ENCODE measurements at places on chromosomes 2 and 18.

- no peak for DNase-seq
These were observed 147.4 kb downstream of the MEIS1 start for GRCh38 chr2:66582104-66582986.

DNA sequence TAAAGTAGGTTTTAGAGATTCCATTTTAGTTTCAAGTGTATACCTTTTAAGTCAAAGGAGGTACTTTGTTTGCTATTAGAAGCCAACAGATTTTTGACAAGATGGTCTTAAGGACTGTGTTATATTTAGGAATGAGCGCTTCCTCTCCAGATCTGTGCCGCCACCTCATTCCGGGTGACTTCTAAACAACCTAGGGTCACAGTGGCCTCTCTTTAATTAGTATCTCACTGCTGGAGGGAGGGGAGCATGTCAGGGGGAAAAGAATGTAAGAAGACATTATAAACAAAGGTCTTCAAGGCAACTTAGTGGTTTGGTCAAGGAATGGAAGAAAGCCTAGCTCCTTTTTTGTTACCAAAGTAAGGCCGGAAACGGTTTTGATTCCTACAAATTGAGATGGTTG lies 67.0 kb downstream of the RBMS1 start:
- no peak for DNase-seq

DNA sequence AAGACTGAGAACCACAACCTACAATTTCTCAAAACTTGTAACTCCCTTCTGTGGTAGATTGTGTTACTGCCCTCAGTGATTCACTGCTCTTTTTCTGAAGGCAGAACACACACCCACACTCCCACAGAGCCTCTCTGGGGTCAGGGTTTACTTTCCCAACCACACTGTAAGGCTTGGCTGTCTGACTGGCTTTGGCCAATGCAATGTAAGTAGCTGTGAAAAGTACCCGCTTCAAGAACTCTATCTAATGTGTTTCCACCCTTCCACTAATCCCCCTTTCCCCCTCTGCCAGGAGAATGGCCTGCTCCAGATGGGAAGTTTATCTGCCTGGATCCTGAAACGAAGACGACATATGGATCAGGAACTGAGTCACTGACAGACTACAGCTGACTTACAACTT lies 222.7 kb downstream of the CDH2 start:
- no peak for DNase-seq

DNA sequence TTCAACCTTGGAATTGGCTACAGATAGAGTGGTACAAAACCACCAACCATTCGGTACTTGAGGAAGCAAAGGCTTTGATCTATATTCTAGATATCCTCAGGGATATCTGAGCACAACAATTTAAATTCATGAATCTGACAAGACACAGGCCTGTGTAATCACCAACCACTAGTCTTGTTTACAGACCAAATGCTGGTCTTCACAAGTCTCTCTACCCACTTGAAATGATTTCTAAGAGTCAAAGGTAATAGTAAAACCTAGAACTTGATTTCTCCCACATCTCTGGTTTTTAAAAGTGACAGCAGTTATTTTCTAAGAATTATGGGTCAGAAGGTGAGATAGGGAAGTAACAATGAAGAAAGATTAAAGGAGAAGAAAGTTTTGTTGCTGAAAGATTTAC lies 613.7 kb upstream of the ACVR2A start:
- no peak for DNase-seq

DNA sequence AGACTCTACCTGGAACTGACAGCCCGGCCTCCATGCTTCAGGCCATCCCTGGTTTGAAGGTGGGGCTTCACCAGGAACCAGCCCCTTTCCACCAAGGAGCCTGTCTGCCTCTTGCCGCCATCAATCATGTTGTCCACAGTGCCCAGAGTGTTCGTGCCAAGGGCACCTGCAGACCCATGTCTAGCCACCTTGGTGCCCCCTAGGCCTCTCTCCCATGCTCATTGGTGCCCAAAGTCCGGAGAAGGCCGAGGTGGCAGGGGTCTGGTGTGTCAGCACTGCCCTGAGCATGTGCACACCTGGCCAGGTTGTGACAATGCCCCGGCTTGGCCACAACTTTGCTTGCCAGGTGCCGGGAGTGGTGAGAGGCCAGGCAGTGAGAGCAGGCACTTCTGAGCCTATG lies 114.8 kb downstream of the COPS8 start:
- no peak for DNase-seq

DNA sequence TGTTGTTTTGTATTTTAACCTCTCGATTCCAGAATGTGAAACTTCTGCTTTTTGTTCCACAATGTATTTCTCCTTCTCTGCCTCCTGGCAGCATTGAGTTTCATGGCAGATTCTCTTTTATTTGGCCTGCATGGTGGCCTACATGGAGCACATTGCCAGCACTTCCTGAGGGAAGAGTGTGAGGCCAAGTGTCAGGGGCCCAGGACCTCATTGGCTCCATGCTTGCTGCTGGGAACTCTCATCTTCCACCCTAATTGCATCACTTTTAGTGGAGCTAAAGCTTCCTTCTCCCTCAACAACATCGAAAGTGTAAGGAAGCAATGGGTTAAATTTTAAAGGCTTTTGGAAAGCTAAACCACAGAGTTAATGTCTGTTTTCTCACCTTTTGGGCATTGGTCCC lies 9.5 kb downstream of the TRIB2 start:
- DNase-seq, result no peak

DNA sequence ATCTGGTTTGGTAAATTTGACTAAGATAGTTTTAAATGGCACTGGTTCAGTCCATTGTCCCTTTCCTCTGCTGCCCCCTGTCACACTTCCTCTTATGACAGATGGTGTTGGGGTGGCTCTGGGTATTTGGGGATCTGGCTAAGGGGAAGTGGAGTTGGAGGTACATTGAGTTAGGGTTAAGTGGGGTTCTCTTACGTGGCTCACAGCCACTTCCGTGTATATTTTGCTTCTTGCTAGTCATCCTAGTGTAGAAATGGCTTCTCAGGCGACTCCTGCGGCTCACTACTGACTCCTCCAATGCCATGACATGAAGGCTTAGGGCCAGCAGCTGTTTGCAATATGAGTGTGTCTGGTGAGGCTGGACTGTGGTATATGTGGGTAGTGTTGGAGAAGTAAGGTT lies 187.0 kb downstream of the HAUS1 start:
- DNase-seq, result no peak

- no peak for DNase-seq
These were observed 70.7 kb downstream of the EPG5 start for GRCh38 chr18:45896452-45896851.

- DNase-seq, result no peak
These were observed 11.9 kb upstream of the MFSD6 start for GRCh38 chr2:190396271-190396670.

DNA sequence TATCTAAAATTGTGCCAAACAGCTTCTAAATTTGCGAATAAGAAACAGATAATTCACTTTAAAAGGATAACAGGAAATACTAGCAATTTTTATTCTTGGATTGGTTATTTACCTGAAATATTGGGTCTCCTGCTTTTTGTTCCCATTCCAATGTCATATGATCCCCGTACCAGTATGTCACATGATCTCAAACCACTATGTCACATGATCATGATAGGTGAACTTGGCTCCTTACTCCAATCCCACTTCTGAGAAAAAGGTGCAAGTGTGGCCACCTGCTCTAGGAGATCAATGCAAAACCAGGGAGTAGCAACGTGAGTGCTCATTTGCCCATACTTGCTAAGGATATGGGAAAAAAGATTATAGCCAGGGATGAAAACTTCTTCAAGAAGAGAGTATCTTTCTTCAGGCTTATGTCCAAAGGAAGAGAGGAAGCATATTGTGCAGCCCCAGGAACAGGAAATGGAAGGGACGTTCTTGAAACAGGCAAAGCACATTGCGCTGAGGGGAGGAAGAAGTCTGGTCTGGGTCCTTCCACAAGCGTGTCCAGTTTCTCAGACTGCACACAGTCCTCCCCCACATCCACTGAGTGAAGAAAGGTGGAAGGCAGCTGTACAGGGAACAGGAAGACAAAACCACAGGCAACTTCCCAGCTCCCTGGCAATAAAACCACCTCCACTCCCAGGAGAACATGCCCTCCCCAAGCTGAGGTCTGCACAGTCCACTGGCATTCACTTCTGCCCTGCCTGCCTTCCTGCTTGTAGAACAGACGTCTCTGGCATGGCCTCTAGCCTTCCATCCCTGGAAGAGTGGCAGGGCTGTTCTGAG lies at the start of gene LYG2:
Gene LYG2, minus strand, starts transcription at position 176 of the 828 bp plus-strand sequence. CDS start 1,406 bp downstream, outside the sequence.
- no peak for DNase-seq

DNA sequence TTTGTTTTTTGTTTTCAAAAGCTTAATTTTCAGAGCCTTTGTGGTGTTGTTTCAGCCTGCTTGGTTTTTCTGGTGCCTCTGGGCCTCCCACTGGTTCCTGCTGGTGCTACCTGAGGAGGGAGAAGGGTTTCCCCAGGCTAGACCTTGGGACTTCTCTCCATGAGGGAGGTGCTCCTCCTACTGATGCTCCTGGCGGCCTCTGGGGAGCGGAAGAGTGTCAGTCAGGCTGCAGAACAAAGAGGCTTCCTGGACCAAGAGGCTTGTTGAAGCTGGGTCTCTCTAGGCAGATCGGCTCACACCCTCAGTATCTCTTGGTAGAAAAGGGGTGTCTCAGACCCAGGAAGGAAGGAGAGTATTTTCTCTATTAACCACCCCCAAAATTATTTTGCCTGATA lies 32.2 kb downstream of the RFX8 start:
- DNase-seq, result no peak

GRCh38 chr2:86033751-86034692 lies 71.7 kb downstream of the POLR1A start:
- no peak for DNase-seq

GRCh38 chr18:12891561-12891960 lies 7.5 kb upstream of the PTPN2 start:
- DNase-seq, result no peak

- no peak for DNase-seq
These were observed 149.2 kb upstream of the REG3G start for GRCh38 chr2:78876316-78876688.

- DNase-seq, result no peak
These were observed 137.2 kb upstream of the GPC1 start for GRCh38 chr2:240298117-240298790.

DNA sequence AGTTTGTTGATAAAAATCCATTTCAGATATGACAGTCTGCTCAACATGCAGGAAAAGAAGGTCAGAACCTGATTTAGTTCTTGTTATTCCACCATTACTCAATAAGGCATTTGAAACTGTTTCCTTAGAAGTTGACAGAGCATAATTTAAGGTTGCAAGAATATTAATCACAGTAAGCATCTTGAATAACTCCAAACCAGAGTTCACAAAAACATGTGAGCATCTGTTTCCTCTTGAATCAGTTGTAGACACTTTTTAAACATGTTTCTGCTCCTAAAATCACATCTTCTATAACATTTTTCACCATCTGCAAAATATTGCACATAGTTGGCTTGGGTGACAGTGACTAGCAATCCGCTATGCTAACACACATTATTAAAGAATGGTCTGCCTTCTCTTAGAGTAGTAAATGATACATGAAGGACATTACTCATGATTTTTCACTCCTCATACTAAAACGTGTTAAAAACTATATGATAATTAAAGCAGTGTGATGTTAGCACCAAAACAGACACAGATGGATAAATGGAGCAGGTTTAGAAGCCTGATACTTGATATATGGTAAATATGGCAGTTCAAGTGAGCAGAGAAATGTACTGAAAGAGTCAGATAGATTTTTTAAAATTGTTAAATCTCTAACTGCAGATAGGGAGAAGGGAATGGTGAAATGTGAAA lies 30.3 kb downstream of the AKAIN1 start:
- no peak for DNase-seq

- DNase-seq, result no peak
These were observed 592.2 kb upstream of the SYT4 start for GRCh38 chr18:43869451-43870008.

GRCh38 chr2:203543898-203544328 lies 8.8 kb upstream of the RAPH1 start:
- no peak for DNase-seq

Data from RWPE2 (cell line).